ENCODE measurements at places on chromosomes 1 and 21.

GRCh38 chr1:167016100-167016750, 27.1 kb downstream of the MAEL start:
- no peak for DNase-seq

DNA sequence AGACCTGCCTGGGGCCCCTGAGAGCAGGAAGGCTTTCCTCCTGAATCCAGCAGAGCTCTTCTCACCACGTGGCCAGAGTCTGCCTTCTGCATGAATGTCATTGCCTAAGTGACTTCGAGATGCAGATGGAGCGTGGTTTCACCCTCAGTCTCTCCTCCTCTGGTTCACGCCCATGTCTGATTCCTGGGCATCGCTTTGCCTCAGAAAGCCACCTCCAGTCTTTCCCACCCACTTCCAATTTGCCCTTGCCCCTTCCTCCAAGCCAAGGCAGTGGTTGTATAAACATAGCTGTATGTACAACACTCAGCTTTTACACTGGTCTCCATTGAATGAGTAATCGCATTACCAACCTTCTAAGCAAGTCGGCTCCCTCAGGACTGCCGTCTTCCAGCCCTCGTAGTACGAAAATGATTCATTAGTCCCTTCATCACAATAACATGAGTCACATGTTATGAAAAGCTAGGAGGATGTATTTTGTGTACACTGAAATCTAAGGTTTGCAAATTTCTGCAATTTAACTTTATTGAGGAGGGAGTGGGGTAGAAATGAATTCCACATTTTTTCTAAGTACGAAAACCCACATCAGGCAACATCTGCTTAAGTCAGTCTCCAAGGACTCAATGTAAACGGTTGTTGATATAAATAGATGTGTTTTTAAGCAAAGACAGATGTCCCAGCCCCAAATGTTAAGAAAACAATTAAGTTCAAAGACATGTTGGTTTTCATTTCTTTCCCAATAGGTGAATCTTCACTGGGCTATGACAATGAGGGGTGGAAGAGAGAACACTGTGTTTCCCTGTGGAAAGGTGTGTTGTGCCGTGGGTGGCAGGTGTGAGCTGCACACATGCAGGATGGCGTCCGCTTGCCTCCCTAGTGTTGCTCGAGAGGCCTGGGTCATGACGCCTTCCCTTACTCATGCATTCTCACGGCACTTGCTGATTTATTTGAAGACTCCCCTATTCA, 32.3 kb upstream of the ETS2 start:
- no peak for DNase-seq

GRCh38 chr1:168112673-168113305, 23.9 kb downstream of the GPR161 start:
- no peak for DNase-seq

DNA sequence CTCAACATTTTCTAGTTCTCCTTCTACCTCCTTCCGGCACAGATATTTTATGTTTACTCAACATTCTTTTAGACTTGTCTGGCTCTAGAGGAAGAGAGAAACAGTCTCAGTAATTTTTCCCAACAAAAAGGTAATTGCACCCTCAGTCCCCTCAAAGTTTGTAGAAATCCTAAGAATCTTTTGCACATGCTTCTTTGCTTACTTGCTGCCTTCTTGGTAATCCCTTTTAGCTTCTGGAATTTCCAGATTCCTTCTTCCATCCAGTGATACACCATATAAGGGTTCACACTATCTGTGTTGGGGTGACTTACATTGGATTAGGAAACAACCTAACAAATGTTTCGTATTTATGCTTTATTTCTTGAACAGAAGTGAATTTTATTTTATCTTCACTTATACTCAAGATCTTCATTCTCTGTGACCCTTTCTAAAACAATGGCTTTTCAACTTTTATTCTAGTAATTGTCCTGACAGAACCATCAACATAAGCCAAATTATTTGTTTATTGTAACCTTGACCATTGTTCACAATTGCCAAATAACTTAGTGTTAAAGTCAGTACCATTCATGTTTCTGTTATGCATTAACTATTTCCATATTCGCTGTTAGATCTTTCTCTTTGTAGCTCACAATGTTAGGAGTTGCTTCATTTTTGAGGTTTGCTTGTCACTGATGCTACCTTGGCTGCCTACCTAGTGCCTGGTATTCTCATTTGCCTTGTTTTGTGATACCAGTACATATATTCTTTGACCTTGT, 238.1 kb downstream of the HMCN1 start:
- no peak for DNase-seq

- no peak for DNase-seq
Observed at GRCh38 chr1:216210081-216210480, 213.2 kb downstream of the USH2A start.

GRCh38 chr21:45294509-45295291, 7.0 kb upstream of the POFUT2 start:
- DNase-seq: no peak

- no peak for DNase-seq
Observed at GRCh38 chr1:114660238-114660637, 9.6 kb downstream of the DENND2C start.

GRCh38 chr1:39488012-39488545, 3.4 kb upstream of the BMP8A start:
- DNase-seq: no peak

GRCh38 chr1:162740755-162741154, 49.7 kb upstream of the HSD17B7 start:
- no peak for DNase-seq

- DNase-seq: no peak
Observed at GRCh38 chr1:65564493-65564892, 144.0 kb downstream of the LEPR start.

- no peak for DNase-seq
Observed at GRCh38 chr1:2787163-2787911, 14.2 kb downstream of the TTC34 start.

GRCh38 chr1:209586221-209586740, 2.8 kb downstream of the CAMK1G start:
- no peak for DNase-seq

- no peak for DNase-seq
Observed at GRCh38 chr1:206568256-206568655, 44.0 kb downstream of the EIF2D start.

- DNase-seq: no peak
Observed at GRCh38 chr1:112026016-112026415, 36.5 kb upstream of the KCND3 start.

GRCh38 chr1:200654660-200655059, 15.0 kb downstream of the DDX59 start:
- DNase-seq: no peak

DNA sequence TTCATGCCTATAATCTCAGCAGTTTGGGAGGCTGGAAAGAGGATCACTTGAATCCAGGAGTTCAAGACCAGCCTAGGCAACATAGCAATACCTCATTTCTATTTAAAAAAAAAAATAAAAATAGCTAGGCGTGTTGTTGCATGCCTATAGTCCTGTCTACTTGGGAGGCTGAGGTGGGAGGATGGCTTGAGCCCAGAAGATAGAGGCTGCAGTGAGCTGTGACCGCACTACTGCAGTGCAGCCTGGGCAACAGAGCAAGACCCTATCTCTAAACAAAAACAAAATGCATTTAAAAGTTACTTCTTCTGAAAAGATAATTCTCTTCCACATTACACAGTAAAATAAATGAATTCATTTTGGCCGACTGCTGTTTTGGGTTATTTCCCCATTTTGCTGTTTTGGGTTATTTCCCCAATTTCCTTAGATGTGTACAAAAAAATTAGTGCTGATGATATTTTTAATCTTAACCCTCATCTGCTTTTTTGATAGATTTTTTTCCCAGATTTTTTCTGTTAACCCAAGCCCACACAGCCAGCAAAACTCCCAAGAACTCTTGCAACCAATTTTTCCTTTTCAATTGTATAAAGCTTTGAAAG, 23.0 kb upstream of the SAMSN1 start:
- DNase-seq: no peak

- no peak for DNase-seq
Observed at GRCh38 chr1:83670909-83671565, 327.9 kb downstream of the TTLL7 start.

DNA sequence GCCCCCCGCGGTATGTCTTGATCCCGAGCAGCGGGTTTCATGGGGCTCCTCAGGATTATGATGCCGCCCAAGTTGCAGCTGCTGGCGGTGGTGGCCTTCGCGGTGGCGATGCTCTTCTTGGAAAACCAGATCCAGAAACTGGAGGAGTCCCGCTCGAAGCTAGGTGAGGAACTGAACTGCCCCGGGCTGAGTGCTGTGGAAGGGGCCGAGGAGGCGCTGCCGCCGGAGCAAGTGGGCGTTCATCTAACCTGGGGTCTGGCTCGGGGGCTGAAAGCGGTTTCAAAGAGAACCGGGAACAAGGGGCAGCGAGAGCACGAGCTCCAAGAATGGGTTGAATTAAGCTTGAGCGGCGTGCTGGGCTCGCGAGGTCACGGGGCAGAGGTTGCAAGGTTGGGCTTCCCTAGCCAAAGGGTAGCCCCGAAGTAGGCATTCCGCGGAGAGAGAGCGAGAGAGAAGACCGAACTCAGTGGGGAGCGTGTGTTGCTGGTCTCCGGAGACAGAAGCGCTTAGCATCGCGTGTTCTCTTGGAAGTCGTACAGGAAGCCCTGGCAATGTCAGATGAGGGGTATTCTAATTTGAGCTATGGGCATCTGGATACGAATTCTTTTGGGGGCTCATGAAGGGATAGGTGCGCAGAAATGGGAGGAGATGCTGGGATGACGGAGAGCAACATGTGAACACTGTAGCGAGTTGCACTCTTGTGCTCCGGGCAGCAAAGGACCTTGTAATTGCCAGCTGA, 732 bp downstream of the HS2ST1 start:
- DNase-seq: peak; percentile 23

GRCh38 chr1:160789051-160789701, 6.8 kb upstream of the LY9 start:
- no peak for DNase-seq

- no peak for DNase-seq
Observed at GRCh38 chr1:156643778-156644092, 1.8 kb downstream of the BCAN start.

- DNase-seq: no peak
Observed at GRCh38 chr1:170555370-170555769, 23.4 kb downstream of the GORAB start.

- DNase-seq: no peak
Observed at GRCh38 chr1:2101531-2101930, 51.3 kb downstream of the PRKCZ start.

GRCh38 chr1:234069760-234070159, 165.3 kb downstream of the SLC35F3 start:
- no peak for DNase-seq

DNA sequence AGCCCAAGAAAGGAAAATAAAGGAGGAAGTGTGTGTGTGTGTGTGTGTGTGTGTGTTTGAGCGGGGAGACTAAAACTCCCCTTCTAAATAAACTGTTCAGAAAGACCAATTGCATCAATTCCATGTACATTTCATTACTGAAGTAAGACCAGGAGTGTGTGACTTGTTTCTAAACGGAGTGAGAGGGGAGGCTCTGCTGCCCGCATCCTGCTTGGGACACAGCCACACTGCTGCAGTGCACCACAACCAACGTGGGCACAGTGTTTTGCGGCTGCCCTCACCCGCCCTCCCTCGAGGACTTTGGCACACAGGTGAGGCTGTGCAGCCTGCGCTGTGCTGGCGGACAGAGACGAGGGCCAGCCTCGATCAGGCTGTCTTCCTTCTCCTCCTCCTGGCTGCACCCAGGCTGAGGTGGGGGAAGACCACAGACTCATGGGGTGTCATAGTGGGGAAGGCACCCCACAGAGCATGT, 31.0 kb upstream of the H6PD start:
- DNase-seq: no peak

- DNase-seq: no peak
Observed at GRCh38 chr1:30748098-30748698, 9.4 kb downstream of the LAPTM5 start.

DNA sequence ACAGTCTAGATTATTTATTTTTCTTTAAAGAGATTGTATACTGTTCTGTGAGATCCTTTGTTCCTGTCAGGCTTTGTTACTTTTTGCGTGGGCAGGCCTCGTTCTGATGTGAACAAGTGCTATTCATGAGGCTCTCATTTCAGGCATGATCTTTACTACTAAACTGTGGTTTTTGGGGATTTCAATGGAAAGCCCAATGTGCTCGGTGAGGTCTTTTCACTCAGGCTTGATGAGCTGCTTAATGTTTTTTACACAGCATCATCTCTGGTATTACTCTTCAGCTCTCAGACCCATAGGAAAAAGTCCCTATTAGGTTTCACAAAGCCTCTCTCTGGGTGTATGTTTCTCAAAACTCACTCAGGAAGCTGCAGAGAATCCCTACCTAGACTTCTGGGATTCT, 419.4 kb downstream of the GPATCH2 start:
- DNase-seq: no peak

- peak; percentile 16 for DNase-seq
Observed at GRCh38 chr21:33132054-33132453, 62.1 kb downstream of the OLIG1 start.

- no peak for DNase-seq
Observed at GRCh38 chr1:26693599-26694572, 1.9 kb upstream of the ARID1A start.

DNA sequence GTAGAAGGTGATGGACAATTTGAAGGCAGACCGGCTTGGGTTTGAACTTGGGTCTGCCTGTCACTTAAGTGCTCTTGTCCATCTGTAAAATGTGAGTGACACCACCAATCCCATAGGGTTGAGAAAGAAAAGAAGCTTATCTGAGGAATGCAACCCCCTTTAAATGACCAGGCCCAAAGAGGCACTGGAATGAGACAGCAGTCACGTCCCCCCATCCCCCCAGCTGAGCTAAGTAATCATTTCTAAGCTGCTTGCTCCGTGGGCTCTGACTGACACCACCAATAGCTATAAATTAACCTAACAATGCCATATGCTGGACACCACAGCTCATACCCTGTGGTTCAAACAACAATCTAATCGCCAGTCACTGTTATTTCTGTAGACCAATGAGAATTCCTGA, 15.1 kb downstream of the LCA5L start:
- no peak for DNase-seq

DNA sequence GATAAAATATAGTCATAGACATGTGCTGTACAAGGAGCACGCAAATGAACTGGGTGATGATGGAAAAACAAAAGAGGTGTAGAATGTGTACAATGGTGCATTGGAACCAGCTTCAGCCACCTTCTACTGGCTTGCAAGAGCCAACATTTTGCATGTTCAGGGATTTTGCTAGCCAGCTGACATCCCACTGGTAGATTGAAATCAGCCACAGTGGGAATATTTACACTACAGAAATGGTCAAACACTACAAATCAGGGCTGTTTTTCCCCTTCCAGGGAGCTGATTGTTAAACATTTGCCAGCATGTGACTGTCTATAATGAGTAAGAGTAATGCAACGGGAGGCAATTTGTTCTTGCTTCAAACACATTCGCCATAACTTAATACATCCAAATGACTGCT, 23.2 kb downstream of the PMVK start:
- DNase-seq: no peak
